ENCODE measurements at places on chromosomes 7 and 10. TPM values are rescaled to one million over a fixed set of nuclear protein-coding genes. Genes with fewer than 3 reads are reported as not detected.

The NDUFB2 gene
- total RNA-seq = 161 TPM

The BTBD16 gene
- 0.09 TPM for total RNA-seq

The WIPF3 gene
- not detected for total RNA-seq

The SLC39A12 gene
- total RNA-seq = not detected

The GRM3 gene
- total RNA-seq = not detected

The OLAH gene
- total RNA-seq = not detected

The NME8 gene
- not detected for total RNA-seq

The CNTNAP2 gene
- not detected for total RNA-seq

The HOXA3 gene
- total RNA-seq = 3.5 TPM

The RASA4B gene
- 4.6 TPM for total RNA-seq

The TBC1D12 gene
- total RNA-seq = 16.5 TPM

The PRSS37 gene
- not detected for total RNA-seq

The ASB10 gene
- total RNA-seq = not detected

The EXOC4 gene
- 86.2 TPM for total RNA-seq

The CCDC3 gene
- total RNA-seq = 3.9 TPM

The DNAJB9 gene
- total RNA-seq = 19.1 TPM

The SPDYE1 gene
- total RNA-seq = not detected

The PODXL gene
- 2.3 TPM for total RNA-seq

The TMEM72 gene
- not detected for total RNA-seq

The STOX1 gene
- total RNA-seq = 0.09 TPM

The EVX1 gene
- not detected for total RNA-seq

The SHLD2 gene
- total RNA-seq = 19.8 TPM

The CARD11 gene
- total RNA-seq = under 0.01 TPM

The SLC26A3 gene
- total RNA-seq = not detected

Measured in fibroblast of the aortic adventitia (primary cell).